NCI-H510A treated with DMSO at 0.1 percent for 48 hours (cell line): ENCODE measurements at places on chromosomes 5 and 9.

DNA sequence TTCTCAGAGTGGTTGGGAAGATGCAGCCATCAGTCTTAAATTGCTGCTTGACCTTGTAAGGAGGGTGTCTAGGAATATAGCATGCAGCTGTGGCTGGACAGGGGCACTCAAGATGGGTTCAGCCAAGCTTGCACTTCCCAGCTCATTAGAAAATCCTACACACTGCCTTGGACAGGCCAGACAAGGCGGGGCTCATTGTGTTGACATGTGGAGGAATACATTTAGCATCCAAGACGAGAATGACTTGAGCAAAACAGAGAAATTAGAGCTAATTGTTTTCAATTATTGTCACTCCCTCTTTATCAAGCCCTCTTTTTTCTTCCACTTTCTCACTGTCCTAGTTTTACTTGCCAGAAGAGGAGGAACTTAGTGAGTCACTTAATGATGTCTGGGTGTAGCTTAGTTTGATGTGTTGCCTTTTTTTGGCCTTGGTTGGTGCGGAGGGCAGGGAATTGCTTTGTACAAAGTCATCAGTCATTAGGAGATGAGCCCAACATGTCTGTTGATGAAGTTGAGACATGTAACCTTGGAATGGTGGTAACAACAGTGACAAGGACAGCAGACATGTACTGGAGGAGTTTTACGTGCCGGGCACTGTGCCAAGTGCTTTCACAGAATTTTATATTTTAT is 1219.3 kb upstream of the WWC1 start:
- no peak for DNase-seq

DNA sequence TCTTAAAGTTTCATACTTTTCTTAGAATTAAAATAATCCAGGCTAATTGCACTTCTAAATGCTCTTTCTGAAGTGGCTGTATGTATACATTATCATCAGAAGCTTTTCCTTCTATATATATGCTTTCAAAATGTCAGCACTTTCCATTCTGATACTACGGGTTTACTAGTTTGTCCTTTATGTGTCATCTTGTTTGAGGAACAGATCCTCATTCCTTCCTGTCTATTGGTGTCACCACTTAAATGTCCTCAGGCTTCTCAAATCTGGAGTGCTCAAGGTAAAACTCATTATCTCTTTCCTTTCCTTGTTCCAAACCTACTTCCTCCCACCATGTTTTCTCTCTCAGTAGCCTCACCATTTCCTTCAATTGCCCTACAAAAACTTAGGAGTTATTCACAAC is 236.3 kb downstream of the CSNK1G3 start:
- no peak for DNase-seq

DNA sequence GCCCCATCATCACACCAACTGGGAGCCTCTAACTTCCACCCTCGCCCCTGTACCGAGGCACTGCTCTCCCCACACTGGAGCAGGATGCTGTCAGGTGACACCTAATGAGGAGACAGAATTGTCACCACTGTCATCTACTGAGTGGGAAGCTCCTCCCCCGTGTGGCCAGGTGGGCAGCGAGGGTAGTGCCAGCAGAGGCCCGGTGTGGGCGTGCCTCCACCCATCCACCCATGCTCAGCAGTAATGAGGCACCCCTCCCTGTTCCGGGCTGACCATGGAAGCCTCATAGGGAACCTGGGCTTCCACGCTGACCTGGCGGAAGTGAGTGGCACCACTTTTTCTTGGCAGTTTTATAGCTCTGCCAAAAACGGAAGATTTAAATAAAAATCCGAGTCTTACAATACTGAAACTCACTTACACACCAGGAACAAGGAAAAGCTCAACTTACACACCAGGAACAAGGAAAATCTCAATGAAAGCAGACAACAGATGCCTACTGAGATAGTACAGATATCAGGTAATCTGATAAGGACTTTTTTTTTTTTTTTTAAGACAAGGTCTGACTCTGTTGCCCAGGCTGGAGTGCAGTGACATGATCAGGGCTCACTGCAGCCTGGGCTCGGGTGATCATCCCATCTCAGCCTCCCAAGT is 30.6 kb upstream of the ASS1 start:
- DNase-seq: no peak

DNA sequence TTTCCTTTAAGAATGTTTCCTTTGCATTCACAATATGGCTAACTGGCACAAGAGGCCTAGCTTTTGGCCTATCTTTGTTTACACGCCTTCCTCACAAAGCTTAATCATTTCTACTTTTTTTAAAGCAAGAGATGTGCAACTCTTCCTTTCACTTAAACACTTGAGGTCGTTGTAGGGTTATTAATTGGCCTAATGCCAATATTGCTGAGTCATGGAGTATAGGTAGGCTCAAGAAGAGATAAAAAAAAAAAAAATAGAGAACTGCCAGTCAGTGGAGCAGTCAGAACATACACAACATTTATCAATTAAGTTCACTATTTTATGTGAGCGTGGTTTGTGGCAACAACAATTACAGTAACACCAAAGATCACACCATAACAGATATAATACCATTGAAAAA is 5.9 kb downstream of the FKBP15 start:
- DNase-seq: no peak

GRCh38 chr5:168836603-168837231 is 257.5 kb upstream of the PANK3 start:
- no peak for DNase-seq

GRCh38 chr5:90000351-90000750 is 409.2 kb downstream of the CETN3 start:
- no peak for DNase-seq

- no peak for DNase-seq
Measured at GRCh38 chr5:98186128-98186527, 587.3 kb upstream of the RGMB start.

DNA sequence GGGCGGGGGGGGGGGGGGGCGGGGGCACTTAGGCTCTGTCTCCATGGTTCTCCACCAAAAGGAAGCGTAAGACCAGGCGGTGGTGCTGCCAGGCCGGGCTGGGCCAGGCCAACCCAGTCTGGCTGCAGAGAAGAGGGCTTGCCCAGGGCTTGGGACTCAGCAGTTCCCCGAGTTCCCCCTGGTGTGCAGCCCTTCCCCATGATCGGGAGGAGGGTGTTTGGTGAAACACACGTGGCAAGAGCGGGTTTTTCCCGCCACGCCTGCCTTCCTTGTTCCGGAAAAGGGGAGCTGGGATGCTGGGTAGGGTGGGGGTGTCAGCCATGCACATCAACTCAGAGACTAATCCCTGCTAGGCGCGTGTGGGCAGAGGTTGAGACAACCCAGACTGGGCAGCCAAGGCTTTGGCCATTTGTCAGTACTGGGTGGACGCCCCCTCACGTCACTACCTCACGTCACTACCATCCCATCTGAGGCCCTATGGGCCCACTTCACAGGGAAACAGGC is 32.9 kb downstream of the PRRX2 start:
- no peak for DNase-seq

- no peak for DNase-seq
Measured at GRCh38 chr5:154794525-154795234, 39.5 kb downstream of the LARP1 start.

GRCh38 chr5:135481387-135481786 is 29.2 kb upstream of the TIFAB start:
- no peak for DNase-seq

DNA sequence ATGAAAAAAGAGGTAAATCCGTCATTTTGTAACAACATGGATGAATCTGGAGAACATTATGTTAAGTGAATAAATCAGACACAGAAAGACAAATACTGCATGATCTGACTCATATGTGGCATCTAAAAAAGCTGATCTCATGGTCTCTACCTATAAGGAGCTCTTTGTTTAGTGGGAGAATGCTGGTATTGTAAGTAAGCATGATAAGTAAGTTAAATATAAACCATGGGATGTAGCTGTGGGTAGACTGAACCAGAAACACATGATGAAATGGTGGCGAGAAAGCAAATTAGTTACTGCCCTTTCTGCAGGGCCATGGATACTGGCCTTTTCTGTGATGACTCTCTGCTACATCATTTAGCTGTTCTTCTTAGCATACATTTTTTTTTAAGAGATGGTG is 66.4 kb upstream of the RUSC2 start:
- no peak for DNase-seq

DNA sequence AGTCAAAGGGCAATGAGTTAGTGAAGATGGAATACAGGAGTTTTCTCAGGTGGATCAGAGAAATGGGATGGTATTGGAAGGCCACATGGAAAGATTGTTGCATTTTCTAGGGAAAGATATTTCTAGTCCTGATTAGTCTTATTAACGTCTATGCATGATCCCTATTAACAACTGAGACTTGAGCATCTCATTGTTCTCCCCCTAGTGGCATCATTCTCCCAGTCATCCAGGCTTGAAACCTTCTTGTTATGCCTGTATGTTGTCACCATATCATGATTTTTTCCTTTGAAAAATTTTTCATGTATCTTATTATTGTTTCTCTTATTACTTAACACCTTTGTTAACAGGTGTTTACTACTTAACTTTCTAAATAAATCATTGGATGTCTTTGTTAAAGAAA is 34.4 kb downstream of the KIF2A start:
- no peak for DNase-seq

- DNase-seq: peak; percentile 26
Measured at GRCh38 chr5:143014017-143014651, 244.0 kb downstream of the ARHGAP26 start.

DNA sequence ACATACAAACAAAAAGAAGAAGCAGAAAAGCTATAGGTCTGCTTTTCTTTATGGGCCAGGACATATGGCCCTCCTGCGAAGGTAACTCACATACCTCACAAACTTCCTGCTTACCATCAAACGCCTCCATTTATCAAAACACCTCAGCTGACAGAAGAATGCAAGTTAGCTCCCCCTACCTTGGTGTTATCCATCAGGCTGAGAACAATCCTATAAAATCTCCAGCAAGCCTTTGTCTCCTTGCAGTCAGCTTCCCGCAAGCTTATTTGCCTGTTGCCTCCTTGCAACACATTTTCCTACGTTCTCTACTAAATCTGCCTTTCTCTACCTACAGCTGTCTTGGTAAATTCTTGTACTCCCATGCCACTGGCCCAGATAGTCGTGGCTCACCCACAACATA is 22.7 kb upstream of the PCA3 start:
- DNase-seq: no peak

DNA sequence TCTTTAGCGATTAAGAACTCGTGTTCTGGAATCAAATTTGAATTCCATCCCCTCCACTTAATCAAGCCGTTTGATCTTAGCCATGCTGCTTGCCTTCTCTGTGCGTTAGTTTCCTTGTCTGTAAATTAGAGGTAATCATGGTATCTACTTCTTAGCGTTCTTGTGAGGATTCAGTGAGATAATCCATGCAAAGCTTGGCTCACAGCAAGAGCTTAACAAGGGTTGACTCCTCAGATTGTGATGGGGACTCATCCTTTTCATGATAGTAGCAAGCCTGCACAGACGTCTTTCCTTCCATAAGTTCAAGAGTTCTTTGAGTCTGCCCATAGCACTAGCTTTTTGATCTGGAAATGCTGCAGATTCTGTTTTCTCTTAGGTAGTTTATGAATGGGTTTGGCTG is 72.8 kb downstream of the TRIO start:
- no peak for DNase-seq

DNA sequence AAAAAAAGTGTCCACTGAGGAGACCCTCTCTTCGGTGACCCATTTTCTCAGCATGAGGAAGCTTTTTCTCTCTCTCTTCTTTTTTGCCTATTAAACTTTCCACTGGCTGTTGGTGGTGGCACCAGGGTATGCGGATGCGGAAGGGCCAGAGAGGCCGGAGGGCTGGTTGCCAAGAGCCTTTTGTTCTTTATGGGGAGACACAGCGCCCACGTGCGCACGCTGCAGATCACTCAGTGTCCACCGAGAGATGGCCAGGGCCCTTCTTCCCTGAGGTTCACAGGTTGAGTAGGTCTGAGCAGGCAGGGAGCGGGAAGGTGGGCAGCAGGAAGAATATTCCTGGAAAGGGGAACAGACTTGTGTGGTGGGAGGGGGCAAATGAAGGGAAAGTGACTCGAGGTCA is 69.1 kb downstream of the STK10 start:
- no peak for DNase-seq

- no peak for DNase-seq
Measured at GRCh38 chr9:114524247-114524681, 19.0 kb upstream of the WHRN start.

GRCh38 chr5:76867038-76867437 is 17.2 kb downstream of the S100Z start:
- no peak for DNase-seq

DNA sequence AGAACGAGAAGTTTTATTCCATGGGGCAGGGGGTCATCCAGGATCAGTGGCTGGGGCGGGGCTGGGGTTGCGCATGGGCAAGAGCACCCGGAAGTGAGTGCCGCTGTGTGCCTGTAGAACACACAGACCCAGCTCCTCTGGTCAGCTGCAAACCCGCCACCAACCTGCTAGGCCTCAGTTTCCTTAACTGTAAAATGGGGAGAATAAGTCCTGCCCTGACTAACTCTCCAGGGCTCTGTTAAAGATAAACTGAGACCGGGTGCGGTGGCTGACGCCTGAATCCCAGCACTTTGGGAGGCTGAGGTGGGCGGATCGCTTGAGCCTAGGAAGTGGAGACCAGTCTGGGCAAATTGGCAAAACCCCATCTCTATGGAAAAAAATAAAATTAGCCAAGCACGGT is 152.2 kb downstream of the GABBR2 start:
- DNase-seq: no peak

DNA sequence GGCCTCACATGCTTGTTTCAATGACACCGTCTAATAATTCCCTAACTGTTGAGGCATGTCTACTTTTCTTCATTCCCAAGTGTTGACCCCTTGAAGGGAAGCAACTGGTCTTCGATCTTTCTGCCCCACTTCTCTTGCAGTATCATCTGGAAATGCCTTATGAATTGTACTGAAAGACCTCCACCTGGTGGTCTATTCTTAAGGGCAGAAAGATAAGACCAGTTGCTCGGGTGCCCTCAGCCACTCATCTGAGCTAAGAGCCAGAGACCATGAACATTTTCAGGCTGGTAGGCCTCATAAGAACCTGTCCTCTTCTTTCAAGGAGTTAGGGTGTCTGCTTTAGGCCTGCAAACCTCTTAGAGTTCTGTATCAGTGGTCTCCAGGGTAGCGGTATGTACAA is 542.5 kb downstream of the CTNND2 start:
- DNase-seq: no peak

DNA sequence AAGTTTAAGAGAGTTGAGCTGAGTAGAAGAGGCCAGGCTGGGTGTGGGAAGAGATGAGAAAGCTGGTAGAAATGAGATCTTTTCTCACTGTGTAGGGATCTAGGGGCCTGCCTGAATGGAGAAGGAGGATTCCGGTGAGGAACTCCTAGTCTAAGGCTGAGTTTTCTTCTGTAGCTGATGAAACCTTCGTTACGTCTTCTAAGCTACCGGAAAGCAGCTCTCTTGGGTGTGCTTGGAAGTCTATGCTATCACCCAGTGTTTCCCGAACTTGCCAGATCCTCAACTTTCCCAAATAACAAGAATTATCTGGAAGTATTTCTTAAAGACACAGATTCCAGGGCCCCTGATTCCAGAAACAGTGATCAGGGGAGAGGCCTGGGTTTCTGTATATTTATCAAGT is 55.4 kb upstream of the TNFSF15 start:
- DNase-seq: no peak
